Activated T-helper 1 cell treated with anti-CD3 and anti-CD28 coated beads, Interleukin-2, amount 50 U/mL, for 16 hours (primary cell): ENCODE measurements at places on chromosomes 4 and X.

DNA sequence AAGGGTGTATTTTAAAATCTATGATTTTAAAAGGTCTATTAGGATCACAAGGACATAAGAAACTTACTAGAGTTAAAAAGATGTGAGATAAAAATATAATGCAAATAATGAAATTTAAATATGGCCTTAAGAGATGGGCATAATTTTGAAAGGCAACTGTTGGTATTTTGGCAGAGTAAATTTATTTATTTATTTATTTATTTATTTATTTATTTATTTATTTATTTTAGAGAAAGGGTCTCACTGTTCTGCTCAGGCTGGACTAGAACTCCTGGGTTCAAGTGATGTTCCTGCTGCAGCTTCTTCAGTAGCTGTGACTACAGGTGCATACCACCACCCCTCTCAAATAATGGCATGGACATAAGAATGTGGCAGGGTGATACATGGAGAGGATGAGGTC is 932.1 kb upstream of the LCORL start:
- no peak for DNase-seq

GRCh38 chrX:110004215-110004614 is 1.3 kb downstream of the TMEM164 start:
- no peak for DNase-seq

- no peak for DNase-seq
Observed at GRCh38 chr4:168514249-168514852, 17.5 kb downstream of the PALLD start.

DNA sequence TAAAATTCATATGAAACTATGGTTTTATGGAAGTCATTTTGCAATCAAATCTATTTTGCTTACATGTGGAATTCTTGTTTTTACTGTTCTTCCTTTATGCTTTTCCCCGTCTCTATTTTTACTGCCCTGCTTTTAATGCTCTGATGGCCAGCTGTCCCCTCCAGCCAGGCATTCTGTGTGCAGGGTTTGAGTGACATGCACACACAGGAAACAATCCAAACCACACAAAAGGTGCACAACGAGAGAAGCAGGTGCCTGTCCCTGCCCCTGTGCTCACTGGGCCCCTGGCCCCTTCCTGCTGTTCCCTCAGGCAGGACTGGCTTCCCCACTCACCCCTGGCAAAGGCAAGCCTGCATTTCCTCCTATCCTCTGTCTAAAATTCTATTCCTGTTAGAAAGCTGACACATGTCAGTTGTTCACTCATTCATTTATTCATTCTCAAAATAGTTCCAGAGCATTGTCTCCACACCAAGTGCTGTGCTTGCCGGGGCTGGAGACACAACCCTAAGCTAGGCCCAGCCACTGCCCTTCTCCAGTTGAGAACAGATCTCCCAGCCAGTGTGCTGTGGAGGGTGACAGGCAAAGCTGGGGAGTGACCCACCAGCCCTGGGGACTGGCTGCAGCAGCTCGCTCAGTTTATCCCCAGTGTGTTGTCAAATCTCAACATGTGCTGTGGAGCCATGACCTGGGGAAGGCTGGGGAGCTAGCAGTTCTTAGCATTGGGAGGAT is 346.3 kb downstream of the FBXW7 start:
- no peak for DNase-seq

- no peak for DNase-seq
Observed at GRCh38 chrX:129823115-129823514, 20.6 kb downstream of the ZDHHC9 start.

GRCh38 chr4:112167794-112168193 is 22.5 kb downstream of the FAM241A start:
- no peak for DNase-seq

DNA sequence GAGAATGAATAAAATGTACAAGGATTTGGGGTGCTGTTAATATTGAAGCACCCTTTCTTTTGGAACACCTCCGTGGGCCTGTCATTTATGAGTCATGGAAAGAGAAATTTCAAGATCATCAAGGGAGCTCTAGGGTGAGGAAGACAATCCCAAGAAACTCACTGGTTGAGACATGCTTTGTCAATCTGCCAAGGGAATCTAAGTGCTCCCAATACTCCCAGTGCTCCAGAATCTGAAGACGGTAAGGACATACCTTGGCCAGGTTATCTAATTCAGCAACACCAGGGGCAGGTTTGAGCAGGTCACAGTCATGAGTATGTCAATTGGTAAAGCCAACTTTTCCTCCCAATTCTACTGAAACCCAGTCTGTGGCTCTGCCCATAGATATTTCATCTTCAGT is 556.4 kb upstream of the CPEB2 start:
- no peak for DNase-seq

- no peak for DNase-seq
Observed at GRCh38 chr4:114251020-114251419, 271.6 kb upstream of the ARSJ start.

- no peak for DNase-seq
Observed at GRCh38 chrX:41664375-41664901, 24.3 kb upstream of the GPR34 start.
